ENCODE measurements at places on chromosomes 11 and 22. TPM values are rescaled to one million over a fixed set of nuclear protein-coding genes. Genes with fewer than 3 reads are reported as not detected.

DNA sequence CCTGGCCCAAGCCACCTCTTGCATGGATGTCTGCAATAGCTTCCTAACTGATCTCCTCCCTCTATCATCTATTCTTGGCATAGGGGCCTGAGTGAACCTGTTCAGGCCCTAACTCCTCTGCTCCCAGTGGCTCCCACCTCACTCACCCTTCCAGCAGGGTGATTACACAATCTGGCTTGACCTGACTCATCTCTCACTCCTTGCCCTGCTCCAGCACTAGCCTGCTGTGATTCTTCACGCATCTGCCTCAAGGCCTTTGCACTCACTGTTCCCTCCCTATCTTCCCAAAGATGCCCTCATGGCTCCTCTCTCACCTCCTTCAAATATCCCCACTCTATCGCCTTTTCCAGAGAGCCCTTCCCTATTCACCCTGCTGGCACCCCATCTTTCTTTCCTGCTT, 10.5 kb downstream of the SCN4B start:
- DNase-seq: no peak

DNA sequence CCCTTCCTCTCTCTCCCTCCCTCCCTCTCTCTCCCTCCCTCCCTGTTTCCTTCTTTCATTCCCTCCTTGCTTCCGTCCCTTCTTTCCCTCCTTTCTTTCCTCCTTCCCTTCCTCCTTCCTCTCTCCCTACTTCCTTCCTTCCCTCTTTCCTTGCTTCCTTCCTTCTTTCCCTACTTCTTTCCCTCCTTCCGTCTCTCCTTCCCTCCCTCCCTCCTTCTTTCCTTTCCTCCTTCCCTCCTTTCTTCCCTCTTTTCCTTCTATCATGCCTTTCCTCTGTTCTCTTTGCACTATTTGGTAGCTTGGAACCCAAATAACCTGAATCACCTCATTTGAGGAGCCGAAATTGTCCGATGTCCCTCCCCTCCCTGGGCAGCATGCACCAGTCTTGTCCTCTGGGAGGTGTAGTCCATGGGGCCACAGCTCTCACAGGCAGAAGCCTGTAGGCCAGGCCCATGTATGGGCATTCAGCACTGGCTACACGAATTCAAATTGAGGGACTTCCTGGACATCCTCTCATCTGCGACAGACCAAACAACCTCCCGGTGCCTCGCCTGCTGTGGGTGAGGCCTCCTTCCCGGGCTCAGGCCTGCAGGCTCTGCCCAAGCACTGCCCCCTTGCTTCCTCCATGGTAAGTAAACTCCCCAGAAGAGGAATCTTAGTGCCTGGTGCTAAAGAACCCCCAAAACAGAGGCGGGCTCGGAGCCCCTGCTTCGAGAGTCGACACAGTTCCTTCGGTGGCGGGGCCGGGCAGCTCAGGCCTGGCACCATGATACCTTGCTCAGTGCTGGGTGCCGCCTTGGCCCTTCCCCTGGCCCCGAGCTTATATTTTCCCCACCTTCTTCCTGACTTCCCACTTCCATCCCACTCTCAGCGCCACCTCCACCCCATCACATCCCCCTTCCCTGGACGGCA, 454.1 kb upstream of the CADM1 start:
- no peak for DNase-seq

GRCh38 chr11:77909277-77909676, 85.2 kb downstream of the INTS4 start:
- DNase-seq: no peak

SFI1 gene
- total RNA-seq: 8.5 TPM

- DNase-seq: no peak
These were observed 58.3 kb downstream of the PHF21B start for GRCh38 chr22:44951510-44951816.

OR51M1 gene
- not detected for total RNA-seq

- no peak for DNase-seq
These were observed 237.6 kb upstream of the C11orf87 start for GRCh38 chr11:109184376-109184775.

PNPLA5 gene
- total RNA-seq: not detected

Data from SJSA1 (cell line).